ENCODE measurements at places on chromosomes 1 and 21.
A peak's percentile ranks its signal among the peaks of the same experiment; 100 is the strongest.

DNA sequence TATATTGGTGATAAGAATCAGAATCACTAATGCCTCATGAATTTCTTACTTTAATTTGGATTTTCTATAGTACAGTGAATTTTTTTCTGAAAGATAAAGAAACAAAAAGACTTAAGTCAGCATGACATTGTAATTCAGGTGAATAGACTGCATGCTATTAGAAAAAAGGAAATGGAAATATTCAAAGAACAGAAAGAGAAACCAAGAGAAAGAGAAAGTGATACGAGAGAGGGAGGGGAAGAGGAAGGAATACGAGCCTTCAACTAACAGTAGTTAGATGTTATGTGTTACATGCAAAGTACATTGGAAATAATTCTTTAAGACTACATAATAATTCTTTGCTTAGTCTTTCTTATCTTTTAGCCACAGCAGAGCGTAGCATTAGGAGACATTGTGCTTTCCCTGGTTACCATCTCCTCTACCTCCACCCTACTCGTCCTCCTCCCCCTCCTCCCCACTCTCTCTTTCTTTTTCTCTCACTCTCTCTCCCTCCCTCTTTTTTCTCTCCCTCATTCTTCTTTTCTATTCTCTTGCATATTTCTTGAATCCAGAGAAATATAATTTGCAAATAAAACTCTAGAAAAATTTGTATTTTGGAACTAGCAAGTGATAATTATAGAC lies 46.4 kb upstream of the ADGRL4 start:
- DNase-seq: no peak

- no peak for DNase-seq
Measured at GRCh38 chr1:46535063-46535462, 16.4 kb downstream of the KNCN start.

DNA sequence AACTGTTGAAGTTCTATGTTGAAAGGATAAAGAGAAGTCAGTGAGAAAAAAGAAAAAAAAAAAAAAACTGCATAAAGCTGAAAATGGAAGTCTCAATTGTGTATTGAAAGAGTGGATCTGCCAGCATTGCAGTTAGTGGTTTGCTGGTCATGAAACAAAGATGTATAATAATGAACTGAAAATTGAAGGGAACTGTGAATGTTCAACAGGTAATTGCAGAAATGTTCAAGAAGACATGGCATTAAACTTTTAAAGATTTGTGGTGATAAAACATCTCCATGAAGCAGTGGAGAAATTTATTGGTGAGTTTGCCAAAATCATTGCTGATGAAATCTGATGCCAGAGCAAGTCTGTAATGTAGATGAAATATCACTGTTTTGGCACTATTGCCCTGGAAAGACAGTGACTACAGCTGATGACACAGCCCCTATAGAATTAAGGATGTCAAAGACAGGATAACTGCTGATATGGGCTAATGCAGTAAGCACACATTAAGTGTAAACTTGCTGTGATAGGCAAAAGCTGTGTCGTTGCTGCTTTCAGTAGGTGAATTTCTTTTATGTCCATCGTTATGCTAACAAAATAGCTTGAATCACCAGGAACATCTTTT lies 71.0 kb downstream of the RD3 start:
- no peak for DNase-seq

- DNase-seq: peak; percentile 87
Measured at GRCh38 chr21:17611414-17612022, 1.2 kb downstream of the BTG3 start.

DNA sequence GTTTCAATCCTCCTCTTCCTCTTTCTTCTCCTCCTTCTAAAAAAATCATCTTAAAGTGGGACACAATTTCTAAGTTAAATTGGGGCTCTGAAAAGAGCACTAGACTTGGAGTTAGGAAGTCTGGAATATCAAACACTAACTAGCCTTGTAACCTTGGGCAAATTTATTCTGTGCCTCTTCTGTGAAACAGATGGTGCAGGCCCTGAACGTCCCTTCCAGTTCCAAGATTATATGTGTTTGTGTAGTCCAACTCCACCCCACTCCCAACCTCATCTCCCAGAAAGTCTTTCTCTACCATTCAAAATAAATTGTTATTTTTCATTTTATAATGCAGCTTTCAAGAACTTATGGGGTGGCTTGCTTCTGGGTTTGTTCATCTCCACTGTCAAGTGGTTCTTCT lies 630.0 kb downstream of the LMO4 start:
- DNase-seq: no peak

DNA sequence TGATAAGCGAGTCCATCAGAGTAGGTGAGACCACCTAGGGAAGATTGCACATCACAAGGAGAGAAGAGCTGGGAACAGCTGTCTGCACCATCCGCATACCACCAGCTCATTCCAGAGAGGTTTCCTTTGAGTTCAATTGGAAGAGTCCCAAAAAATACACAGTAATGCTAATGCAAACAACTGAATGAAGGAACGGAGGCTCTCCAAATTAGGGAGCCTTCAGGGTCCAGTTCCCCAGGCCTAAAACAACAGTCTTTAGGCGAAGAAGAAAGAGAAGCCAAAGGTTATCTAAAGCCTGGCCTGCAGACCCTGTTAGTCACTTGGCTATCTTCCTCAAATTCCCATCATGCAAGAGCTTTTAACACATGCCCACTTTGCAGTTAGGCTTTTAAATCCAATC lies 246.4 kb downstream of the PBX1 start:
- DNase-seq: no peak

- peak; percentile 22 for DNase-seq
Measured at GRCh38 chr1:243596431-243597062, 253.5 kb downstream of the AKT3 start.

DNA sequence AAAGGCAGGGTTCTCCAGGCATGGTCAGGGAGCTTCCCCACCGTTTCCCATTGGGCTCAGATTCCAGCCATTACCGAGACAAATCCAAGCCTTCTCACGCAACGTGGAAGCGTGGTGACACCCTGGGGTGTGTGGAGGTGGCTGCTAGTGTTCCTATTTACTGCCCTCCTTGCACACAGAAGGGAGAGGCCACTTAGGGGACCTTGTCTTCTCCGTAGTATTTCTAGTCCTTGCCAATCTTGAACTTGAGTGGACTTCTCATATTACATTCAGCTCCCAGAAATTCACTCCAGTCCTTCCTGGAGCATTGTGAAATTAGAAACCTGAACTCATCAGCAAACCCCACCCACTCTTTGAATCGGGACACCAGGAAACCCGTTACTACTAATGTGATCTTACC lies 131.6 kb downstream of the AJAP1 start:
- no peak for DNase-seq

DNA sequence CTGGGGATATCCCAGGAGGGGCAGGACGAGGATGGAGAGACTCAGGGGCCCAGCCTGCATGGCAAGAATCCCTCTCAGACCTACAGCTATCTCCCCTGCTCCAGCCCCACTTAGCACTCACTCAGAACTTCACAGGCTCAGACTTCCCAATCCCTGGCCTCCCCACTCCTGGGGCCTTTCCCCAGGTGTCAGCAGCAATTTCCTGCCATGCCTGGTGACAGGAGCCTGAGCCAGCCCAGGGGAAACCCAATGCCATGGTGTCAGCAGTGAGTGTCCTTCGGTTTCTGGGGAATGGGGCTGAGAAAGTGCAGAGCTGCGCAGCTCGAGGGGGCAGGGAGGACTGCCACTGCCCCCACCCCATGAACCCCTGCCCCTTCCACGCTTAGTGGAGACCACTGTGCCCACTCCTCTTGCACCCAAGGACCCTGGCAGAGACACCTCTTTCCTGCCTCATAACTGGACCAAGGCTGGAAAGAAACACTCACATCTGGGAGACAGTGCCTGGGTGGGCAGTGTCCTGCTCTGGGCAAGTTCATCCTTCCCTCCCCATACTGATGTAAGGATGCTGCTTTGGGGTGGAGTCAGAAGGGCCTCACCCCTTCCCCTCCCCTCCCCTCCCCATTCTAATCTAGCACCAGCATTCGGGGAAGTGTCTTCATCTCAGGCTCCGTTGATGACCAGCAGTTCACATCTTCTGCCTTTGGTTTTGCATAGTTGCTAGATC lies 17.1 kb upstream of the UBL4B start:
- DNase-seq: no peak

DNA sequence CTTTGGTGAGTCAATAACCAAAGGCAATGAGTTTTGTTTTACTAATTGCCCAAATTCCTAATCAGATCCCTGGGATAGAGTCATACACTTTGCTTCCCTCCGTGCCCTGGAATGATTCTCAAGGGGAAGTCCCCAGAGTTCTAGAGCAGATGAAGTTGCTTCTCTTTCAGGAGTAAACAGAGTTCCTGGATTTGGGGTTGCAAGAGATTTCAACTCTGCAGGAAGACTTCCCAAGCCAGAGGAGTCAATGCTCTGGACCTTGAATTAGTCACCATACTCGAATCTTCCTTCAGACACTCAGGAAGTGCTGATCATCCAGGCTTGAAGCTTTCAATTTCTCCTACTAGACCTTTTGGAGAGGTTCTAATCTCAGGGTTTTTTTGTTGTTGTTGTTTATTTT lies 39.6 kb downstream of the FCER1A start:
- no peak for DNase-seq

DNA sequence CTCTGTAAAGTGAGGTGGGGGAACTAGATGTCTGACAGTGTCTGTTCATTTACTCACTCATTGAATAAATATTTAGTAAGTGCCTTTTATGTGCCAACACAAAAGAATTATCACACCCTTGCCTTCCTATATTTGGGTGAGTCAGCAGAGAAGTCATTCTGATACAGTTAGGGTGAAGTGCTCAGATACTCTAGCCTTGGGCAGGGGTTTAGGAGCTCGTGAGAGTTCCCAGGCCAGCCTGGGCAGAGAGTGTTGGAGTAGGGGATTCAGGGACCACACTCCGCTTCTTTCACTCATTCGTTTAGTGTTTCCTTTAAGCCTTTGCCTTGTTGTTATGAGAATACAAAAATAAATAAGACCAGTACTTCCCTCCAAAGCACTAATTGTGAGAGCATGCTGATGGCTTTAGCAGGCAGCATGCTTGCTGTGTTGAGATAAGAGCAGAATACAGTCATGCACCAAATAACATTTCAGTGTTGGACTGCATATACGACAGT lies 83.9 kb downstream of the DYRK1A start:
- no peak for DNase-seq

DNA sequence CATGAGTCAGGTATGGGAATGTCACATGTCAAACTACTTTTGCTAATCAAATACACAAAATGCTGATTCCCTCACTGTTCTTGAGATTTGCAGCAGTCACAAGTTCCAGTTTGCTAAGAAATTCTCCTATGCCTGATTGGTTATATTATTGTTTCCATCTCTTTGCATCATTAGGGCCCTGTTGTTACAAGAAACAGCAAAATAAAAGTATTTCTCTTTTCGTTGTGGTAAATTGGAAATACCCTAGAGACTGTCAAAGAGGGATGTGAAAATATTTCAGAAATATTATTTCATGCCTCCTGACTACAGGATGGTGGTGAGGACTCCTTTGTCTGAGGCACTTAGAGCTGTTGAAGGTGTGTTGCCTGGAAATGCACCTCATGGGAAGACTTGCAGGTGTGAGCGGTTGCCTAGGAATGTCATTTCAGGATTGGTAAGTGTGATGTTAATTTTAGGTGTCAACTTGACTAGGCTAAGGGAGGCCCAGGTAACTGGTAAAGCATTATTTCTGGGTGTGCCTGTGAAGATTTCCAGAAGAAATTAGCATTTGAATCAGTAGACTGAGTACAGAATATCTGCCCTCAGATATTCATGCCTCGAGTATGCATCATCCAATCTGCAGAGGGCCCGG lies 117.4 kb downstream of the ROR1 start:
- no peak for DNase-seq

GRCh38 chr1:30512914-30513265 lies 210.5 kb downstream of the MATN1 start:
- DNase-seq: no peak

- DNase-seq: peak; percentile 61
Measured at GRCh38 chr1:65174585-65174984, 26.6 kb downstream of the AK4 start.

- no peak for DNase-seq
Measured at GRCh38 chr1:107523061-107523460, 382.2 kb downstream of the NTNG1 start.

DNA sequence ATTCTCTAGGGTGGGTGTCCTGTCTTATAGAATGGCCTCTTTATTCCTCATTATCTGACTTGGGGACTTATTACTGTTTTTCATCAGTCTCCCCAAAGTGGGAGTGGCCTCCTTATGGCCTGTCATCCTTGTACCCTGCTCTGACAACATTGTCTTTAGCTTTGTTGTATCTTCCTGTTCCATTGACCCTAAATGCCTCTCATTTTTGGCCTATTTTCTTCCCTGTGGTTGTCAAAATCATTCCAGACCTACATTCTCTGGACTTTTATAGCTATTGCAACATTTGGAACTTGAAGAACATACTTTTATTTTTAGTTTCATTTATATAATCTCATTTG lies 9.7 kb downstream of the SFT2D2 start:
- DNase-seq: no peak

DNA sequence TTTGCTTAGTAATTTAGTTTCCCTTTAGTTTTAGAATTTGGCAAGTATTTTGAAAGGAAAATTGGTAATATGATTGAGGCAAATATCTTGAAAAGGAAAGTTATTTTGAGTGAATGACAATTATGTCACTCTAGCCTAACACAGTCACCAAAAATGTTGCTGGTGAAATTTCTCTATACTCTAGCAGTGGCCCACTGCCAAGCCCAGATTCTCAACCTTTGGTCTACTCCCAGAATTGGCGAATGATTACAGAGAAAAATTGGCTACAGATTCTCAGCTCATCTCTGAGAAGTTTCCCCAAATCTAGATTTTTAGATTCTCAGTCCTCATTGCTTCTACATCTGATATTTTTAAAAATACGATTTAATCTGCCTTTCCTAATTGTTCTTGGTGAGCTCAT lies 84.9 kb downstream of the PIGK start:
- DNase-seq: no peak

DNA sequence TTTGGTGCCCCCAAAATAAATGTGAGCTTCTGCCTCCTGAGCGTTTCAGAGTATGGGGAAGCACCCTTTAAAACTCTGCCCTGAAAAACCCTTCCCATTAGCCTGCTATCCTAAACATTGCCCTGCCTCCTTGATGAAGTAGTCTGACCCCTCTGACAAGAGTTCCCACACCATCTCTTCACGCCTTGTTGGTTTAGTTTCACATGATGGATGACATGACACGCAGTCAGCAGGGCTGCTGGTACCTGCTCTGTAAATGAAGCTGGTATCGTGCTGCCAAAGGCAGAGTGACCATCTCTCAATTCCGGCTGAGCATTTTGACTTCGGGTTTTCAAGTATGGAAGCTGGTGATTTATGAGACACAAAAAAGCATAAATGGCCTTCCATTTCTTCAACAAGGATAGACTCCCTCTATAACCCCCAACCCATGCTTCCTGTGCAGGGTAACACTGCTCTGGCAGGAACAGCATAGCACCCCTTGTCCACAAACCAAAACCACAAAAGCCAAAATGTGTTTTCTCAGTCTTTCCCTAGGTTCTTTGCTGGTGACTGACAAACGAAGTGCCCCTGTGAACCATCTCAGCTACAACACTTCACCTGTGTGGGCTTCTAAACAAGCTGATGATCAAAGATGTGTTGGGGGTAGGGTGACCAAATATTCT lies 444.6 kb downstream of the NUF2 start:
- no peak for DNase-seq

DNA sequence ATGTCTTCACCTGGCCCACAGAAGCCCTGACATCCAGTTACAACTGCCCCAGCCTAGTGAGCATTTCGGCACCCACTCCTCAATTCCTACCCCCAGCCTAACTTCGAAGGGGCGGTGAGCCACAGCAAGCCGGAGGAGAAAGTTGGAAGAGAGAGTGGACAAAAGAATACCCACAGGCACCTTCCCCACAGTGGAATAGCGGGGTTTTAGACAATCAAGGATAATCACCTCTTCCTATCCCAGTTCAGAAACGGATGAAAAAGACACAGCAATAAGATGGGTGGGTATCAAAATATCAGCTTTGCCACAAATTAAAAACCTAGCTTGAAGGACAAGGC lies 1.3 kb upstream of the LSS start:
- no peak for DNase-seq
